Smooth muscle cell of bladder (primary cell): ENCODE measurements at places on chromosomes 11 and 22. TPM values are rescaled to one million over a fixed set of nuclear protein-coding genes. Genes with fewer than 3 reads are reported as not detected.

The MS4A14 gene
- total RNA-seq = not detected in 2 replicates

The BTG4 gene
- not detected in 2 replicates for total RNA-seq

The GAL gene
- total RNA-seq = 0.43 TPM in 1 of 2 replicates, not detected in the other

The TMEM45B gene
- total RNA-seq = under 0.01 TPM in 1 of 2 replicates, not detected in the other

The CACNA1I gene
- total RNA-seq = under 0.01 TPM in 2 replicates

The RIMBP3B gene
- 0.14 and 0.18 TPM in 2 replicates for total RNA-seq

The OR52A1 gene
- total RNA-seq = not detected in 2 replicates

The SLC25A45 gene
- 1.6 and 1.9 TPM in 2 replicates for total RNA-seq

The TTC38 gene
- total RNA-seq = 20.3 and 21.1 TPM in 2 replicates

The APOC3 gene
- total RNA-seq = not detected in 2 replicates

The SPON1 gene
- 18.3 and 30.8 TPM in 2 replicates for total RNA-seq

The TRIM29 gene
- 0.57 and 1.1 TPM in 2 replicates for total RNA-seq

The SULT4A1 gene
- total RNA-seq = 0.09 and 0.14 TPM in 2 replicates

The DEFB131B gene
- total RNA-seq = not detected in 2 replicates

The MRPL16 gene
- 39.1 and 39.3 TPM in 2 replicates for total RNA-seq

The DNAJB7 gene
- total RNA-seq = not detected in 2 replicates

The MS4A15 gene
- total RNA-seq = not detected in 2 replicates

The KRTAP5-8 gene
- not detected in 2 replicates for total RNA-seq

The SAA4 gene
- total RNA-seq = not detected in 2 replicates

The PNPLA3 gene
- total RNA-seq = 4.5 and 7.5 TPM in 2 replicates

The CLMP gene
- 123 and 150 TPM in 2 replicates for total RNA-seq

The HBG1 gene
- total RNA-seq = not detected in 2 replicates

The TREH gene
- total RNA-seq = not detected in 2 replicates

The BTBD18 gene
- total RNA-seq = not detected in 2 replicates

The RRM1 gene
- 40.1 and 52.6 TPM in 2 replicates for total RNA-seq

The RBM7 gene
- total RNA-seq = 66.6 and 78.1 TPM in 2 replicates

The POU2AF2 gene
- not detected in 2 replicates for total RNA-seq

The OR5M8 gene
- total RNA-seq = not detected in 2 replicates

The CEND1 gene
- total RNA-seq = 0.28 and 0.85 TPM in 2 replicates

The APOBEC3F gene
- total RNA-seq = 5.5 and 7.1 TPM in 2 replicates

The DRD4 gene
- 0.18 TPM in 1 of 2 replicates, not detected in the other for total RNA-seq

The RAB36 gene
- total RNA-seq = 2.4 and 2.7 TPM in 2 replicates

The HTR3A gene
- not detected in 2 replicates for total RNA-seq

The SPCS2 gene
- 9.7 and 39.4 TPM in 2 replicates for total RNA-seq

The TRIM77 gene
- total RNA-seq = not detected in 2 replicates

The TANGO2 gene
- 42.0 and 49.8 TPM in 2 replicates for total RNA-seq

The CHRDL2 gene
- 0.09 and 0.14 TPM in 2 replicates for total RNA-seq

The ACR gene
- not detected in 2 replicates for total RNA-seq

The SCGB1A1 gene
- total RNA-seq = not detected in 2 replicates

The LRRN4CL gene
- total RNA-seq = 10.6 and 11.7 TPM in 2 replicates

The PTPRCAP gene
- not detected in 2 replicates for total RNA-seq

The DNAJC24 gene
- 13.4 and 15.2 TPM in 2 replicates for total RNA-seq

The MB gene
- total RNA-seq = not detected in 2 replicates

The MOV10L1 gene
- total RNA-seq = 8.6 and 14.8 TPM in 2 replicates

The KRTAP5-11 gene
- total RNA-seq = not detected in 2 replicates

The MYO7A gene
- under 0.01 and 0.09 TPM in 2 replicates for total RNA-seq

The GVQW3 gene
- 0.57 and 1.5 TPM in 2 replicates for total RNA-seq

The IL18BP gene
- 1.7 and 2.8 TPM in 2 replicates for total RNA-seq
